ENCODE measurements at places on chromosomes 5 and 9. TPM values are rescaled to one million over a fixed set of nuclear protein-coding genes. Genes with fewer than 3 reads are reported as not detected.

The LYSMD3 gene
- 13.9 TPM for total RNA-seq

The OTP gene
- not detected for total RNA-seq

The GABRA1 gene
- not detected for total RNA-seq

The CDC14B gene
- total RNA-seq = 82.3 TPM

The PCDHGA4 gene
- total RNA-seq = 0.54 TPM

The RANBP6 gene
- 16.5 TPM for total RNA-seq

DNA sequence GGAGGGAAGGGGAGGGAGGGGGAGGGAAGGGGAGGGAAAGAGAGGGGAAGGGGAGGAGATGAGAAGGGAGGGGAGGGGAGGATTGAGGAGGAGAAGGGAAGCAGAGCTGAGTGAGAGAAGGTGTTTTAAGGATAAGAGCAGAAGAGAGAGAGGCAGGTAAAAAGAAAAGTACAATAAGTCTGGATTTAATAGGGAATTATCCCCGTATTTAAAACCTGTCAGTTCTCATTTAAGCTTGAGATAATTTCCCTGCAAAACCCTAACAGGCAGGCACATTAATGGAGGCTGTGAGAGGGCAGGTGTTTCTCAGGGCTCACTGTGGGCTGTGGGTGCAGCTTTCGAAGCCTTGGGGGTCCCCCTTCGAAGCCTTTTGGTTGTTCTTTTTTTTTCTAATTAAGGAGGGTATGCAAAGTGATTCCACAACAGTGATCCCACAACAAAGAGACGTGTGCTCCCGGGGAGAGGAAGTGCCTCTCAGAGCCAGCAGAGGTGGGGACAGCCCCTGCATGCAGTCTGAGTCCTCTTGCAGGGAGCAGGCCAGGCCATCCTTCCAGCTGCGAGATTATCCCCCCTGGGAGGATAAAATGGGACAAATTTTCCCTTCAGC lies 317.9 kb upstream of the IRX1 start:
- DNase-seq = no peak

DNA sequence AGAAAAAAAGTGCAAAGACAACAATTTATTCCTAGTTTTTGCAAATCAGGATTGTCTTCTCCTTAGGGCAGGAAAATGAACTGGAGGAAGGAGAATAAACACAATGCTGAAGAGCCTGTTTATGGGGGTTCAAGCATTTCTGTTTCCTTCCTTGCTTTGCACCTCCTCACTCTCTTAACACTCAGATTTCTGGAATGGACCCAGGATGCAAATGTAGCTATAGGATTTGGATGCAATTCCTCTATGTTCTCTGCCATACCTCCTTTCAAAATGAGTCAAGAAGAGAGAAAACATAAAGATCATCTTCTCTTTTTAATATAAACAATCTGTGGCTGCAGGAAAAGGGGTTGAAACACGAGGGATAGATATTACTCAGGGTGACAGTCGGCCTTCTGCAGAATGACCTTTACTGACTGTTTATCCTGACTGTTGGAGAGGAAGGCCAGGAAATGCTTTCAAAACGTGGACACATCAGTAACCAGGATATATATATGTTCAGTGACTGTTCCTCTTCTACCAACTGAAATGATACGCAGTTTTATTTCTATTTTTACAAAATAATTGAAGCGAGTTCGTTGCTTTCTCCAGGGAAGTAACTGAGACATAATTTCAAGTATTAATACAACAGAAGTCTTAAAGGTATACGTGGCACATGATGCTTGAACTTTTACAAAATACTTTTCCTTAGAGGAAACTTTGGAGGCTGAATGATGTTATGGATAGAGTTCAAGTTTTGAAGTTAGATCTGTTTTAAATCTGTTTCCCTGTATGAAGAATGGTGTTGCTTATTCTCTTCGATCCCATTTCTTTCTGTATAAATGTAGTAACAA lies 44.4 kb downstream of the ACTBL2 start:
- DNase-seq = no peak

DNA sequence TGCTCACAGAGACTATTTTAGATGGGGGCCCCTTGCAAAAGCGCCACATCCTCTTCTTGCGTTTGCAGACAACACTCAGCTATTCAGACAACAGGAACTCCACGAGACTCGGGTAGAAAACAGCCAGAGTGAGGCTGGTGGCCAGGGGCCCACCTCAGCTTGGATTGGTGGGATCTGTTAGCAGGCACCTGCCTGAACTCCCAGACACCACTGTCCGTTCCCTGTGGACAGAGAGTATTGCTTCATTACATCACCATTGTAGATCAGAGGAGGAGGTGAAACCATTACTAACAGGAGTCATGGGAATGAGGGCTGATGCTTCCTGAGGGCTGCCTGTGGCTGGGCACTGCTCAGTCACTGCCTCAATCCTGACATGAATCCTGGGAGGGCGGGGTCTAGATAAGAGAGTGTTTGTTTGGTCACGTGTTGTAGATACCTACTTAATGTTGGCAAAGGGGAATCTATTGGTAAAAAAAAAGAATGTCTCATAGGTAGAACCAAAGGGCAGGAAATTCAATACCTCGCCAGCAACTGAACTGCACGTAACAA lies 4.4 kb upstream of the RAPGEF1 start:
- DNase-seq = peak; percentile 72

- DNase-seq = no peak
Observed at GRCh38 chr5:74762599-74762998, 4.3 kb downstream of the GFM2 start.

Data from Caco-2 (cell line).